ENCODE measurements at places on chromosomes 12 and 14.
A peak's percentile ranks its signal among the peaks of the same experiment; 100 is the strongest.

DNA sequence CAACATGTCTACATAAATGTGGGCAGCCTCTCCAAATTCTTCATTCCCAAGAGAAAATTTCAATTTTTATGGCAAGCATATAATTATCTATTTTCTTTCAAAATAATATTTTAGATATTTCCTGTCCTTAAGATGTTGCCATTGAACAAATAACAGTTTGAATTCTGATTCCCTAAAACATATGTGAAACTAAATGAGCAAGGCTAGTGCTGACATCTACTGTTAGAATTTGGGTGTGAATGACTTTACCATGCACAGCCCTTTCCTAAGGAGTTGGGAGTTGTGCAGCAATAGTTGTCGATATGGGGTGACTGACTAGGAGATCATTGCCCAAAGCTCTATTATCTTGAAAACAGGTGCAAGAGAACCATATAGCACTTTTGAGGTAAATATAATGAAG, 108.2 kb upstream of the SLC38A4 start:
- DNase-seq = no peak

DNA sequence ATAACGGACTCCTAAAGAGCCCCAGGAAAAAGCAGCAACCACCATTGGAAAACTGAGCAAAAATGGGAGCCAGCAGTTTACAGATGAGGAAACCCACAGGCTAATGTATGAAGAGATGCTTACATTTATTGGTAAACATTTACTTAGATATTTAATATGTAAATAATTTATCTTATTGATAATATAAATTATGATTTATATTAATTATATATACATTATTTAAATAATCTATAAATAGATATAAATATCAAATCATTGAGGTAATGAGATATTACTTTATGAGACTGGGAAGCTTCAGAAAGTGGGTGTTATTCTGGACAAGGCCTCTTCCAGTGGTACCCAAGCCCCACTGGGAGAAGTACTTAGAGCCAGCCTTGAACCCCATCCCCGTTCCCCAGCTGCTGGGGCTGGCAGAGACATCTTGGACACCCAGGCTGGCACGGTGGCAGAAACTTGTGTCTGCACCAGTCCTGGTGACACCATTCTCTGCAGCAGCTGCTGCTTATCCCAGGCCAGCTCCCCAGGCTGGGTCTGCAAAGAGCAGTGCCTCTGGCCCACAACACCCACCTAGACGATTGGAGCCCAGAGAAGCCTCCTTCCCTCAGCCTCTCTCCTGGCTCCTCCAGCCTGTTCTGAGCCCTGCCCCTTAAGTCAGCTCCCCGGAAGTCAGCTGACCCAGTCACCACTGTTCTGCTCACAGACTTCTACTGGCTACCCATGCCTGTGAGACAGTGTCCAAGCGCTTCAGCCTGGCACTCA, 25.9 kb downstream of the ISCA2 start:
- no peak for DNase-seq

- no peak for DNase-seq
These were observed 22.7 kb upstream of the TEX22 start for GRCh38 chr14:105375635-105376057.

- no peak for DNase-seq
These were observed 1.2 kb upstream of the LRCOL1 start for GRCh38 chr12:132611620-132612019.

- DNase-seq = no peak
These were observed 74.1 kb downstream of the DUSP6 start for GRCh38 chr12:89278169-89278568.

- DNase-seq = no peak
These were observed 4.5 kb downstream of the DHRS2 start for GRCh38 chr14:23640524-23641141.

DNA sequence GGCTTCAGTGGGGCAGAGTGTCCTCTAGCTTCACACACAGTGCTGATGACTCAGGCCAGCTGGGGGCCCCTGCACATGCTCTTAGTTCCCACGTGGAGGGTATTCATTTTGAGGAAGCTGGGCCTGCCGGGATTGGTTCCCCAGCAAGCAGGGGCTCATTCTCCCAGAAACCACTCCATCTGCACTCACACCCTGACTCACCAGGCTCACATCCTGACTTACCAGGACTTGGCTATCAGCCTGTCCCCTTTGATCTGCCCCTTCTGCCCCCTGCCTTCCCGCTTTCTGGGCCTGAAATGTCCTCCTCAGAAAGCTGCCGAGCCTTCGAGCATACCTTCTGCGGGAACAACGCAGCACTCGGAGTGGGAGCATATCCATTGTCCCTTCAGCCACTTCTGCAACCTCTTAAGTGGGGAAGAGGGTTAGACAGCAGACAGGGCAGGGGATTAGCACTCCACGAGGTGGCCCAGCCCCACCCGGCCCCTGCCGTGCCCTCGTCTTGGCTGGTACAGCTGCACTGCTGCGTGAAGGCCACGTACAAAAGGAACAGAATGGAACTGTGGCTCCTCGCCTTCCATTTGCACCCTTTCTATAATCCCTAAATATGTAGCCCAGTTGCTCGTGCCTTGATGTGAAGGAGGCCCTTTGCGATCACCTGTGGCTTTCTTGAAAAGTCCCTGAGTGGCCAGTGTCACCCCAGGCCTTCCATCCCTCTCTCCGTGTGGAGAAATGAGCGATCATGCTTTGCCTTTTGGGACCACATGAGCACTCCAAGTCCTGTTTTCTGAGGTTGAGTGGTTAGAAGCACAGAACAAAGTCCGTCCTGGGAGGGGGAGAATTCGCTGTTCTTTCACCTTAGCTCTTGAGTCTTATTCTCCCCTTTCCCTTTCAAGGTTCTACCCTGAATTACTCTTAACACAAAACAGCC, 26.1 kb downstream of the TPCN1 start:
- no peak for DNase-seq

DNA sequence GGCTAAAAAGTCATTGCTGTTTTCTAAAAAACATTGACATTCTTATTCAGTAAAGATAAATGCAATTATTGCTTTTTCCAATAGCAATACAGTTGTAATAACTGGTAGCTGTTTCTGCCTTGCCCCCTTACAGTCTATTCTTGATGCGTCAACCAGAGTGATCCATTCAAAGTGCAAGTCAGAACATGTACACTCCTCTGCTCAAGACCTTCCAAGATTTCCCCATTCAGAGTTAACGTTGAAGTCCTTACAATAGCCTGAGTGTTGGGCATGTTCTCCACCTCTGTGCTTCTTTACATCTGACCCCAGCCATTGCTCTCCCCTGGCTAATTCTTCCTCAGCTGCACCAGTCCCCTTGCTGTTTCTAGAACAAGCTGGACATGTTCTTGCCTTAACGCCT, 24.3 kb downstream of the VRK1 start:
- no peak for DNase-seq

- DNase-seq = no peak
These were observed 15.0 kb upstream of the CIPC start for GRCh38 chr14:77083082-77083481.

DNA sequence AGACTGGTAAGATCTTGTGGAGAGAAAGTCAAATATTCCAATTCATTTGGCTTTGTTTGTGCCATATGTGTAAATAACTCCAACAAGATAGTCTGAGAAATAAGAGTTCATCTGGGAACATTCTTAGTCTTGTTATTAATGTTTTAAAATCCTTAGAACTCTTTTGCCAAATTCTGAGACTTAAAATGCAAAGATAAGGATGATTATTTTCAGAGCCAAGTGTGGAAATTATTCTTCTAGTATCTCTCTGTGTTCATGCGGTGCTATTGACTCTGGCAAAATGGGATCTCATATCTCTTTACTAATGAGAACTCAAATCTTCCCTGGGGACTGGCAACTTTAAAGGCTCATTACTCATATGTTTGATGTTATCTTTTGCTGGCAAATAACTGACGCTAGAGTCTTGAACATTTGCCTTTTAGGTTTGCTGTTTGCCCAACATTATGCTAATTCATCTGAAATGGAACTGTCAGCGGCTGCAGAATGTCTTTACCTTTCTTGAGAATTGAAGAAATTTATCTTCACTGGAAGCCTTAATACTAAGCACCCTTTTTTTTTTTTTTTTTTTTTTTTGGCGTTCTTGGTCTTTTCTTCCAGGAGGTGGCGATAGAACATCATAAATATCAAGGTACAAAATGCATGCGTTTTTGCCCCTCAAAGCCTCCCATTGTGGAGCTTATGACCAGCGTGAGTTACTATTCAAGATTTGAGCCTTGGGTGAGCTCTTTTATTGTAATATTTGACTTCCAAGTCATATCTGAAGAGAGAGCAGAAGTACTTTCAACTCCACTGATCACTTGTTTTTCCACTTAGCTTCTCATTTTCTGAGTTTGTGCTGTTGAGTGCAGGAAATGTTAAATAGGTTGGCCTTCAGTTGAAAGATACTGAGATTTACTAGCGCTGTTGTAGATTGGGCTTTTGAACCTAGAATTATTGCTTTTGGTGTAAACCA, 86.5 kb downstream of the CAND1 start:
- peak; percentile 25 for DNase-seq

DNA sequence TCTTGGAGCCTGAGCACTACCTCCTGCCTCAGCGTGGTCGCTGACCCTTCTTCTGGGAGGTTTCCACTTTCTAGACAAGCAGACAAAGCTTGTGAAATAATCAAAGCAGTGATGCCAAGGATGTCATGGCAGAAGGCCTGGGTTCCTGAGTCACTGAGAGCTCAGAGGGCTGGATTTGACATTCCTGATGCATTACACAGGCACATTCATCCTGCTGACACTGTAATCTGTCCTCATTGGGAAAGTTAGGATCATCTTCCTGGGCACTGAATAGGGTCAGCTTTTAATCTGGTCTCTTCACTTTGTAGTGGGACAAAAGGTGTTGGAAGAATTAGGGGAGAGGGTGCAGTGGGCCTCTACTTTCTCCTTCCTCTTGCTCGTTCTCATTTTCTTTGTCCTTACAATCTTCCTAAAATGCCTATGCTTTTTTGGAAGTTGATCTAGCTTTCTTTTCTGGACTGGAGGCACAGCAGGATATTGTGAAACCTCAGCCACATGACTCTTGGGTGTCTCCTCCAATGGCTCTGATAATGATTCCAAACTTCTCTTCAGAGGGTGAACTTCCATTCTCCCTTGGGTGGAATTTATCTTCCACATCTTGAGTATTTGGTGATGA, 29.6 kb downstream of the EEA1 start:
- DNase-seq = no peak

DNA sequence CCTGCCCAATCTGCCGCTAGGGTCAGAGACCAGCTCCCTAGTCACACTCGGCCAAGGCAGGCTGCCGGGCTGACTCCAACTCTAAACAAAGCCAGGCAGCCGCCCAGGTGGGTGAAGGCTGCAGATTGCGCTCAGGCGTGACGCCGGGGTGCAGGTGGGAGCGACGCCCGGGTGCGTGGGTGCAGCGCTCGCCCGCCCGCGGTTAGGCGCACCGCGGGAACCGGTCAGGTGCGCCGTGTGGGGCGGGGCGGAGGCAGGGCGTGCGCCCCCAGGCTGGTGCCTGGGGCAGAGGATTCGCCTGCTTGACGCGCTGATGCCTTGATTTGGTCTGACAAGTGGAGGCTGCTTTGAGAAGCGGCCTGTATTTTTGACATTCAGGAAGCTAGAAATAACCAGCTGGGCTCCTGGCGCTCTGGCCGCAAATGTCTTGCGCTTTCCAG, 126.7 kb upstream of the HIF1A start:
- DNase-seq = peak; percentile 36

GRCh38 chr12:102023343-102023930, 38.4 kb downstream of the WASHC3 start:
- no peak for DNase-seq

- DNase-seq = no peak
These were observed 166.2 kb downstream of the CHST11 start for GRCh38 chr12:104622928-104623327.

GRCh38 chr12:104482748-104483147, 26.0 kb downstream of the CHST11 start:
- no peak for DNase-seq

DNA sequence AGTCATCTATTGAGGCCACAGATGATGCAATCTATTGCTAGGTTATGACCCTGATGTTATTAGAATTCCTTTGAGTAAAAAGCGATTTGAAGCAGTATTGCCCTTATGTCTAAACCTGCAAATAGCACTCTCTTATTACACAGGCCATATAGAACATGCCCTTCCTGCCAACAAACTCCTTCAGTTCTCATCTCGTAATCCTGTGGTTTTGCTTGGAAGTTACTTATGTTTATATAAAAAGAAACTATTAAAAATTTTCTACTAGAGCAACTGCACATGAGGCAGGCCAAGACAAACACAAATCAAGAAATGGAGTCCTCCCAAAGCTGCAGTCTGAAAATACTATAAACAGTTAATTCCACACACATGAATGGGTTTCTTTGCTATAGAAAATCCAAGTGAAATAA, 1200.2 kb downstream of the LRFN5 start:
- no peak for DNase-seq

DNA sequence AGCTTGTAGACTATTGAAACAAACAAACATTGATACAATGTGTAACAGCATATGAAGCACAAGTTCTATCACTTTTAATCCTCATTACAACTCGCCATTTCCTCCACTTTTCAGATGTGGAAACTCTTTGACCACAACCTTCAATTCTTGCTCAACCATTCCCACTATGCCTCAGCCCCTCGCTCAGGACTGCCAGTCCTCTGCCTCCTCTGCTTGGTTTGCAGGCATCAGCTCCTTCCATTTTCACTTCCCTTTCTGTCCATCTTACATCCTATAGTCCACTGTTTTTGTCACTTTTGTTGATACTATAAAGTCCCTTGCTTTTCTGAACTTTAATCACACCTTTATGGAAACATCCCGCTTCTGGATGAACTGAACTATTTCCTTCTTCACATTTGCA, 28.2 kb upstream of the CD27 start:
- no peak for DNase-seq

GRCh38 chr12:48160807-48161206, 3.5 kb upstream of the ASB8 start:
- DNase-seq = no peak

DNA sequence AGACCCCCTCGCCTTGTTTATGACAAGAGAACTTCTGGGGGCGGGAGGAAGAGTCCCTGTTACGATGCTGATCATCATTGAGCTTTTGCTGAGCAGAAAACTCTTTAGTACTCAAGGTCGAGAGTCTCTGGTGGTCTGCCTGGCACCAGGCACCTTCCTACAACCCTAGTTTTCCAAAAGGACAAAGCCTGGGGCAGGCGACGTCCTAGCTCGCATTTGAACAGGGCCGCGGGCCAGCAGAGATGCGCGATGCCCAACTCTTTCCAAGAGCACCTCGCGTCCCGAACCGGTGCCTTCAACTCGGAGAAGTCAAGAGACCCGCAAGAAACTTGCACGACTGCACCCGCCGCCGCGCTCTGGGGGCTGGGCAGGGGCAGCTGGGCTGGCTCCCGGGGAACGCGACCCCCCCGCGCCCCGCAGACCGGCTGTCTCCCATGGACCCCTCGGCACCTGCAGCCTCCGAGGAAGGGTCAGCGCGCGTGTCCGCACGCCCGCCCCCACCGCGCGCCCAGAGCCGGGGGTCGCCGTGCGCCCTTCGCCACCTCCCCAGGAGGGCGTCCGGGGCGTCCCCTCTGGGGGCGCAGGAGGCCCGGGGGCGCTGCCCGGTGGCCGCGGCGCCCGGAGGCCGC, 377 bp upstream of the BCL7A start:
- DNase-seq = no peak

- DNase-seq = no peak
These were observed 396.6 kb downstream of the SNAPC1 start for GRCh38 chr14:62158779-62159178.

Data from NCI-H510A (cell line).